ENCODE measurements at places on chromosomes 6 and 20.
A peak's percentile ranks its signal among the peaks of the same experiment; 100 is the strongest.

DNA sequence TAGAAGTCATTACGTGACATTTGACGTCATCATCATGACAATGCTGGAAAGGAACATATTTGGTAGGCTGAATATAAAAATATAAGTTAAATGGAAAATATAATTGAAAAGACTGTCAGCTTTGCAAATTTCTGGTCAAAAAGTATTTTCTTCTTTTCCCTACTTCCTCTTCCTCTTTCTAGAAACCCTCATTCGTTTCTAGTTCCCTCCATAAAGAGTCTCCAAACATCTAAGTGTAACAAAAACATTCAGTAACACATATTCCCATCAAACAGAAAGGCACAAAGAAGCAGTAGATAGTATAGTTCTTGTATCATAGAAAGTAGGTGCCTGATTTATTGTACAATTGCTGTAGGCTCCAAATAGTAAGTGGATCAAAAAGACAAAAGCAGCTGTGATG, 150.8 kb upstream of the FAM83B start:
- DNase-seq, result no peak

- no peak for DNase-seq
Observed at GRCh38 chr20:38134427-38135270, 30.4 kb downstream of the TGM2 start.

- no peak for DNase-seq
Observed at GRCh38 chr6:28586324-28586723, 60.6 kb downstream of the GPX5 start.

- no peak for DNase-seq
Observed at GRCh38 chr20:47783828-47784598, 1.3 kb downstream of the SULF2 start.

- no peak for DNase-seq
Observed at GRCh38 chr6:147103694-147104093, 100.5 kb upstream of the STXBP5 start.

DNA sequence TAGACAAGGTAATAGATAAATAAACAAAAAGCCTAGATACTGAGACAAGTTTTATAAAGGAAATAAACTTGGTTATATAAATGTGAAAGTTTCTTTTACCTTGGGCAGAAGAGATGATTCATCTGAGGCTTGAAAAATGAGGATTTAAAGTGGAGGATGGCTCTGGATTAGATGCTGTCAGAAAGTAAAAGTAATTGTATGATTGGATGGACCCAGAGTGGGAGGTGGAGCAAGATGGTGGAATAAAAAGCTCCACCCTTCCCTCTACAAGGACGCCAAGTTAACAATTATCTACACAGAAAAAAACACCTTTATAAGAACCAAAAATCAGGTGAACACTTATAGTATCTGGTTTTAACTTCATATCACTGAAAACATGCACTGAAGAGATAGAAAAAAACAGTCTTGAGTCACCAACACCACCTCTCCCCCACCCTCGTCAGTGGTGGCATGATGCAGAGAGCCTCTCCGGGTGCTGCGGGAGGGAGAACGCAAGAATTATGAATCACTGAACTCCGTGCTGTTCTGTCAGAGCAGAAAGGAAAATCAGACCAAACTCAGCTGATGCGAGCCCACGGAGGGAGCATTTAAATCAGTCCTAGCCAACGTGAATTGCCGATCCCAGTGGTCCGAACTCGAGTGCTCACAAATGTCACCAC, 84.7 kb upstream of the GJE1 start:
- no peak for DNase-seq

GRCh38 chr6:140360651-140361050, 986.2 kb upstream of the CITED2 start:
- DNase-seq, result no peak

DNA sequence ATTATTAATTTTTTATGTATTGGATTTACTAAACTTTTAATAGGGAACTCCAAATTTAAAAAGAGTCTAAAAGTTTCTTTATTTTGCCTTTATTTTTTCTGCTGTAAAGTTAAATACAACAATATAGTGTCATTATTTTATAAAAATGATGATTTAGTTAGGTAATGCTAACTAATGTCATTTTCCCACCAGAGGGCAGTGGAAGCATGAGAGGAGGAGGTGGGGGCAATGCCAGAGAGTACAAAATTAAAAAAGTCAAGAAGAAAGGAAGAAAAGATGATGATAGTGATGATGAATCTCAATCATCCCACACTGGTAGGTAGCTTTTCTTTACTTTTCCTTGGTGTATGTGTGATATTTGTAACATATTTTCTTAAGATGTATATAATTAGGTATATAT, 20.2 kb upstream of the FHL5 start:
- no peak for DNase-seq

DNA sequence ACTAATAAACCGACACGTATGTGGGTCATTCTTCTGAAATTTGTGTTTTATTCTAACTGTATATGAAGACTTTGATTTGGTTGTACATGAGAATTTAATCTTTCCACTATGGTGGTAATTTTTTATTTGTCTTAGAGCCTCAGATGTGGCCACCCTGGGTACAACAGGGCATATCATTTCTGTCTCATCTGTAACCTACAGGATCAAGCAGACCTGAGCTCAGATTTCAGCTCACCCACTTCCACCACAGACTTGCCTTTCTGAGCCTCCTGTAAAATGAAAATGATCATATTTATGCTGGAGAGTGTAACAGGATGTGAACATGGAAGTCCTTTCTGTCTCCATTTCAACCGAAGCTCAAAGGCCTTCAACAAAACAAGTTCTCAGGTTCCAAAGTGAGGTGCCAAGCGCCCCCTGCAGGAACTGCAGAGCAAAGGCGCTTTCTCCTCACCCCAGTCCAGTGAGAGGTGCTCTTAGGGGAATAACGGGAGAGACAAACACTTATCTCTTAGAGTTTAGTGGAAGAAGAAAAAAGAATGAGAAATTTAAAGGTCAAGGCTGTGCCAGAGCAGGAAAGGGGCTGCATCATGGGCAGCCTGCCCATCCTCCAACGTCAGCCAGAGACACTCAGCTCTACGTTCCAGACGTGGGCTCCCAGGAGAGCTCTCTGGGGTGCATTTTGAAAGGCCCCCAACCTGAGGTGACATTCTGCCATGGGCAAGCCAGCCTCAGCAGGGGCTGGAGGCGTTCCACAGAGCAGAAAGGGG, 23.0 kb upstream of the CD24 start:
- peak; percentile 78 for DNase-seq

DNA sequence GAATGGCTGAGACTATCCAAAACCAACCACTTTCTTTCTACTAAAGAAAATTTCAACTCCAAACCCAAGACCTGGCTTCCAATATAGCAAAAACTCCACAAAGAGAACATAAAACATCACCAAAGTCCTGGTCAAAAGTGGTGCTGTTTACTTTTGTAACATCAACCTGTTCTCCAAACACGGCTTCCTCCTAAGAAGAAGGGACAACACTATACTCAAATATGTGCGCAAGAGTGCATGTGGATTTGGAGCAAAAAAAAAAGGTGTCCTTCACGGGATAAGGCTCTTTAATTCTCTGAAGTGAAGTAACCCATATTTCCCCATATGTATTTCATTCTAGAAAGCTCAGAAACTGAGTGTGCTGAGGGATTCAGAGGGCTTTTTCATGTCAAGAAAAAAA, 6.6 kb downstream of the B4GALT5 start:
- no peak for DNase-seq

DNA sequence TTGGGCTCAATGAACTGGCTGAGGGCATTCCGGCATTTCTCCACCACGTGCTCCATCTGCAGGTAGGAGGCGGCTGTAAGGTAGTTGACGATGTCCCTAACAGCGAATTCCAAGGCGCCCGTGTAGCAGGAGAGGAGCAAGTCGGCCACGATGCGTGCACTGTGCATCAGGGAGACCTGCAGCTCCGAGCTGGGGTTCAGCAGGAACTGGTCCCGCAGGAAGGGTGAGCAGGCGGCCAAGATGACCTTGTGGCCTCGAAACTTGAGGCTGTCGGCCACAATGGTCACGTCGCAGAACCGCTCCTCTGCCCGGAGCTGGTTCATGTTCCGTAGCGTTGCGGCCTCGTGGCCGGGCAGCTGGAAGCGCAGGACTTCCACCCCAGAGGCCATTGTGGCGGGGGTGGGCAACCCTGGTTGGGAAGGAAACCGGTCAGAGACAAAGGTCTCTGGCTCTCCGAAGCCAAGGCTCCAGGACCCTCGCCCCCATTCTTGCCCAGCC, 920 bp downstream of the ZBTB12 start:
- DNase-seq, result no peak

DNA sequence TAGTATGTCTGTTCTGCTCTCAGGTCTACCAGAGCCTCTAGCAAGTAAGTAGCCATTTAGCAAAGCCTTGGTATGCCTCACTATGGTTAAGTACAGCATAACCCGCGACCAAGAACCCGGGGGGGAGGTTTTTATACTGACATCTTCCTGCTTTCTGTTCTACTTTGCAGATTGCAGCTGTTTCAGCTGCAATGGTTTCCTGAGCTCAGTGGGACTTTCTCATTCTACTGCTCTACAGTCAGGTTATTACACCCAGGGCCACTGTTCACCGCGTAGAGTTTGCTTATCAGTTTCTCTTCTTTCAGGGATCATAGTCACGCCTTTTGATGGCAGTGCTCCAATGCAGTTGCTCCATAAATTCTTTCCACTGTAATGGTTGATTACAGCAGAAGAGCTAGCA, 631.3 kb downstream of the TFAP2A start:
- no peak for DNase-seq

GRCh38 chr6:156762547-156762946, 14.6 kb upstream of the ARID1B start:
- no peak for DNase-seq

Measured in AG20443 (cell line).